ENCODE measurements at places on chromosomes 7 and 10. TPM values are rescaled to one million over a fixed set of nuclear protein-coding genes. Genes with fewer than 3 reads are reported as not detected.

DNA sequence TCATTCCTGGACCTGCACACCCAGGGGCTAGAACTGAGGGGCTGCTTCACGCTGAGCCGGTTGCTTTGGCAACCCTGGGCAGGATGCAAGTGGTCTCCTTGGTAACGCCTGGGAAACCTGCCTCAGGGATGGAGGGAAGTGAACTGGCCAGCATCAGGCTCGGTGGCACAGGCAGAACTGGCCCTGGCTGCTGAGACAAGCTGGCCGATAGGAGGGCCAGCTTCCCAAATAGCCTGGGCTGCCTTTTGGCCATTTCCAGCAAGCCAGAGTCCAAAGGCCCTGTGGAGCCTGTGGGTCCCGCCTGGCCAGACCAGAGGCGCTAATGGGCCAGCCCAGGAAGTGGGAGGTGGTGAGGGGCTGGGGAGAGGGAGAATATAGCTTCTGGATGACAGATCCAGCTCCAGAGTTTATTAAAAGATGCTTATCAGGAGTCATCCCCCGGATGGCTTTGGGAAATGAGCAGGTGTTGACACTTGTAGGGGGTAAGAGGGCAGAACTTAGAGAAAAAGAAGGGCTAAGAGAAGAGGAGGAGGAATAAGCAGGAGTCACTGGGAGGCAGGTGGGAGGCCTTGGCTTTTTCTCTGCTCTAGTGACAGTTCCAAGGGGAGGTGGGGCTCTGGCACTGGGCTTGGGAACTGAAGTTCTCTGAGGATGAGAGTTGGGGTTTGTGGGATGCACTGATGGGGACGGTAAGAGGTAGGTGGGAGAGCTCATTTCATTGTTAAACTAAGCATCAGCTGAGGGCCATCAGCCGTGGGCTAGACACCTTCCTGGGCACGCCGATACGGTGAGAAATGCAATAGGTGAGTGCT, 9.6 kb downstream of the NEURL1 start:
- no peak overlapping the region for H3K27ac ChIP-seq
- H3K36me3 ChIP-seq: no peaks in the 10 kb centered on the region

- no peak for DNase-seq
- no peaks in the 10 kb centered on the region for H3K4me1 ChIP-seq
- H3K27me3 ChIP-seq: no peaks in the 10 kb centered on the region
- no peak overlapping the region for H3K27ac ChIP-seq
- no peak overlapping the region for H3K4me3 ChIP-seq
These were observed 15.5 kb downstream of the FAM241B start for GRCh38 chr10:69645296-69646184.

Gene CAV1
- polyA plus RNA-seq: 3.1 TPM

Gene CYP26C1
- polyA plus RNA-seq: not detected

Gene DEPP1
- polyA plus RNA-seq: 11.0 TPM

Gene MBL2
- polyA plus RNA-seq: not detected

Gene PAOX
- polyA plus RNA-seq: 20.5 TPM

Gene CRYGN
- polyA plus RNA-seq: not detected

Gene SPDYE8
- polyA plus RNA-seq: 0.58 TPM

Measured in GM12878 (cell line).